Stimulated activated CD4-positive, alpha-beta T cell treated with anti-CD3 and anti-CD28 coated beads, TNF-alpha, amount 100 ng/mL, for 24 hours (primary cell): ENCODE measurements at places on chromosomes 1 and 21.

GRCh38 chr21:36854391-36854790 is 112.1 kb downstream of the HLCS start:
- no peak for DNase-seq

- DNase-seq, result no peak
These were observed 2.1 kb downstream of the IFI6 start for GRCh38 chr1:27669876-27670275.

- DNase-seq, result no peak
These were observed 482.0 kb downstream of the SETD4 start for GRCh38 chr21:35578347-35578782.

- DNase-seq, result no peak
These were observed 10.3 kb downstream of the BLACAT1 start for GRCh38 chr1:205445646-205445935.

GRCh38 chr21:41707231-41707959 is 59.5 kb downstream of the RIPK4 start:
- DNase-seq, result no peak

GRCh38 chr1:2451741-2452140 is 24.3 kb upstream of the PLCH2 start:
- DNase-seq, result no peak

DNA sequence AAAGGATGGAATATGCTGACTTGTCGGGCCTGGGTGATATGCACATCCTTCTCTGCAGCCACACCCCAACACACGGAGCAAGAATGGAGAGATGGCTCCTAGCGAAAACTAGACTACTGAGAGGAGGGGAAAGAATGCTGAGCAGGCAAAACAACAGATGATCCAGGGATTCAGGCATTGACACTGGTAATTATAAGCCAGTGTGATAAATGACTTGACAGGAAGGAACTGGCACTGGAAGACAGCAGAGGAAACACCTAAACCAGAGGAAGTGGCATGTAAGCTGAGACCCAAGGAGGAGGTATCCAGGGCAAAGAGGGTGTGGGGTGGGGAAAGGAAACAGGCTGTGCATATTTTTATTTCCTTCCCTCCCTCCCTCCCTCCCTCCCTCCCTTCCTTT is 31.7 kb upstream of the KHDRBS1 start:
- DNase-seq, result no peak

DNA sequence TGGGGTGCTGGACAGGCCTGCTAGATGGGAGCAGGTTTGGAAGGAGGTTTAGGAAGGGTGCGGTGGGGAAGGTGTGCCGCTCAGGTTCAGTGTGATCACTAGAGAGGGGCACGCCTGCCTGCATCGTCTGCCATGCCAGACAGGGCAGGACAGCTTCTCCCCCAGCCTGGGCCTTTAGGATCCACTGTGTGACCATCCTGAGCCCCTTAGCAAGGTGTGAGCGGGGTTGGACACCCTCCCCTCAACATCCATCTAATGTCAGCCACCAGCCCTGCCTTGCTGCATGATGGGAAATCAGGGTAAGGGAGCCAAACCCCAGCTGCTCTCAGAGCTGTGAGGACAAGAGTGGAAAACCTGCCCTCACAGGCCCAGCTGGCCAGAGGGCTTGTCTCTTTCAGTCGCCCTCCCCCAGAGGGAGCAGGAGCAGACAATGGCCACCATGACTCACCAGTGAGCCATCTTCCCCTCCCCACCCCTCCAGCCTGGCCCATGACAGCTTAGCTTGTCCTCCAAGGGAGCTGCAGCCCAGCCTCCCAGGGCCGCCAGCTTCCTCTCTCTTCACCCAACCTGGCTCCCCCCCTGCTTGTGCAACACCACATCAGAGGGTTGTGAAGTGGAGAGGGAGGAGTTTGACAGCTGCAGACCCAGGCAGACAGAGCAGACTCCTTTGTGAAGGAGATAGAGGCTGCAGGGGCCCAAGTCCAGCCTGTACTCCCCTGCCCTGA is 37.0 kb downstream of the NUAK2 start:
- peak; percentile 80 for DNase-seq

DNA sequence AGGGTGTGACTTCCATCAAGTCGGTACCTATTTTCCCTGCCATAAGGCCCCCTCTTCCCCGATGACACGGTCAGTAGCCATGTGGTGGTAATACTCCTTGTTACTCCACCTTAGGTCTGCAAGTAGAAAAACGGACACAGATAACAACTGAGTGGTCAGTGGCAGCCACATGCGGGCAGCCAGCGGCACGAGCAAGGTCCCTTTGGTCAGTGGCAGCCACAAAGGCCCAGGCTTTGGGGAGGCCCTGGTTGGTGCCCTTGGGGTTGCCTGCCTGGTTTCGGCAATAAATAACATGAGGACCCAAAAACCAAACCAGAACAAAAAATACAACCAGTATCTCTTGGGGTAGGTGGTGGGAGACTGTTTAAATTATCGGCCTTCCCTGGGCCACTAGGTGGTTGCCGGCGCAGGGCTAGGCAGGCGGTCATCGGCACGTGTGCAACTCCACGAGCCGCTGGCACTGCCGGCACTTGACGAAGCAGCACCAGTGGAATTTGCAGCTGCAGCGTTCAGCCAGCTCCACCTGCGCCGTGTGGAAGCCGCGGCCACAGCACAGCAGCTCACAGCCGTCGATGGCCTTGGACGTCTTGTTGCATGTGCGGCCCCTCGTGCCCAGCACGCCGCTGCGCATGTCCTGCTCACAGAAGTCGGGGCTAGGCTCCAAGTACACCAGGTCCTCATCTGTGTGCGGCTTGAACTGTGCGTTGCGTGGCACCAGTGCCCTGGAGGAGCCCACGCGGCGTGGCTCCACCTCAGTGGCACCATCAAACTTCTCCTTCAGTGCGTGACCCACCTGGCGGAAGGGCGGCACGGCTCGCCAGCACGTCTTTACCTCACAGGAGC is 23.1 kb downstream of the WNT4 start:
- no peak for DNase-seq

DNA sequence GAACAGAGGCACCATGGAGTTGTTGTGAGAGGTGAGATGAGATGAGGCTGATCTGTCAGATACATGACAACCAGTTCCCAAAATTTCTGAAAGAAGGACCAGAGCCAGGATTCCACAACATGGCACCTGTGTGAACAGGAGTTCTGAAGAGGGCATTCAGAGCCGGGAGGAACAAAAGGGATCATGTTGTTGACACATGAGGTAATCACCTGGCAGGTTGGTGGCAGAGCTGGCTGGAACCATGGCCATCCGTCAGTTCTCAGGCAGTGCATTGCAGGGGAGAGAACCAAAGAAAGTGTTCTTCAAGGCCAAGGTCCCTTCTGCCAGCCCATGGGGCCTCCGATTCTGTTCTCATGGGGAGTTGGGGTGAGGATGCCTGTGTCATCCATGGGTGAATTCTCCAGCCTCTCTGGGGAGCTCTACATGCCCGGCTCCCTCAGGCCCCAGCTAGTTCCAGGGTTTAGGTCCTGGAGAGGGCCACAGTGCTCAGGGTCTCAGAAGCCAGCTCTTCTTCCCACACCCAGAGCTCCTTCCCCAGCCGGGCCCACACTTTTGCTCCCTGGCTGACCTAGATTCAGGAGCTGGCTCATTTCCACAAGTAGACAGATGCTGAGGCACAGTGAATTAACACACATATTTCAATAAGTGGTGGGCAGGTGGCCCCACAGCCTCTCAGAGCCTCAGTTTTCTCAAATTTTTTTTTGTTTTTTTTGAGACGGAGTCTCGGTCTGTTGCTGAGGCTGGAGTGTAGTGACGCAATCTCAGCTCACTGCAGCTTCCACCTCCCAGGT is 49.1 kb upstream of the CTPS1 start:
- no peak for DNase-seq

DNA sequence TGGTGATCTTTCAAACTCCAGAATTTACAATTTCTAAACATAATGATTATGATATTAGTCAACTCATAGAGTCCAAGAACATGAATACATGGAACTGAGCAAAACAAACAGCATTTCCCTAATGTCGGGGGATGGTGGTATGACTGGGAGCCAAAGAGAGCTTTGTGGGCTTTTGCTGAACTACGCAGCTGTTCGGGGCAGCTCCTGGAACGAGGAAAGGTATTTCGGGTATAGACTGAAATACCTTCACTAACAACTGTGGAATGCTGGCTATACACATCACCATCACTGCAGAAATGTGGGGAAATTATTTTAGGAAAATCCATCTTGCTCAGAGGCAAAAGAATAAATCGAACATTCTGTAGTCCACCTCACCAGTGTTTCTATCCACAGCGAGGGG is 30.2 kb upstream of the VPS26C start:
- no peak for DNase-seq

GRCh38 chr1:98177751-98178150 is 256.9 kb upstream of the DPYD start:
- no peak for DNase-seq

GRCh38 chr1:55007625-55008024 is 8.9 kb downstream of the BSND start:
- DNase-seq, result no peak

DNA sequence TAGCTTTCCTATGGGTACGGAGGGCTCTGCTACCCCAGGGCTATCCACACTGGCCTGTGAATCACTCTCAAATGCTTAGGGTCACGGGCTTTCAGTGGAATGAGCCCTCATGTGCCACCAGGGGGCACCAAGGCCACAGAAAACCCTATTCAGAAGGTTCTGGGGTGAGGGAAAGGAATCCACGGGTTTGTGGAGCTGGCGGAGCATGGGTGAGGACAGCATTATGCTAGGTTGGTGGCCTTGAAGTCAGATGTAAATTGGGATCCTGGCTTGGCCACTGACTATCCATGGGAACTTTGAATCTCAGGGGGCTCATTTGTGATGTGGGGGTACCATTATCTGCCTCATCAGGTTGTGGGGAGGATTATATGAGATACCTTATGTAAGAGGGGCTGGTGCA is 5.1 kb upstream of the LAMTOR5 start:
- DNase-seq, result peak; percentile 31

GRCh38 chr1:27380766-27381733 is 2.1 kb downstream of the CD164L2 start:
- DNase-seq, result no peak

DNA sequence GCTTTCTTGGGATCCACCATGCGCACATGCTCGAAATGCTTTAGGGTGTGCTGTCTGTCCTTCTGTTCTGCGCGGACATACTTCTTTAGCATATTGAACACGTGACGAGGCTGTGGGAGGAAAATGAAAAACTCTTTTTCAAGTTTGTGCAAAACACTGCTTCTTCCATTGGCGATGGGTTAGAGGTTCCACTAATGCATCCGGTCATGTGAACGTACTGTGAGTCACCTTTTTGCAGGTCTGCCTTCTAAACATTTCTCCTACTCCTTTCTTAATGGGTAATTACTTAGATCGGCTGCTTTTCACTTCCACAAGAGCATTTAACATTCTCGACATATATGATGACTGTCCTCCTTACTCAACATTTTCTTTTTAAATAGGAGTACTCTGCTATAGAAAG is 214.9 kb downstream of the APP start:
- no peak for DNase-seq

GRCh38 chr1:214570442-214570841 is 19.0 kb upstream of the PTPN14 start:
- no peak for DNase-seq

DNA sequence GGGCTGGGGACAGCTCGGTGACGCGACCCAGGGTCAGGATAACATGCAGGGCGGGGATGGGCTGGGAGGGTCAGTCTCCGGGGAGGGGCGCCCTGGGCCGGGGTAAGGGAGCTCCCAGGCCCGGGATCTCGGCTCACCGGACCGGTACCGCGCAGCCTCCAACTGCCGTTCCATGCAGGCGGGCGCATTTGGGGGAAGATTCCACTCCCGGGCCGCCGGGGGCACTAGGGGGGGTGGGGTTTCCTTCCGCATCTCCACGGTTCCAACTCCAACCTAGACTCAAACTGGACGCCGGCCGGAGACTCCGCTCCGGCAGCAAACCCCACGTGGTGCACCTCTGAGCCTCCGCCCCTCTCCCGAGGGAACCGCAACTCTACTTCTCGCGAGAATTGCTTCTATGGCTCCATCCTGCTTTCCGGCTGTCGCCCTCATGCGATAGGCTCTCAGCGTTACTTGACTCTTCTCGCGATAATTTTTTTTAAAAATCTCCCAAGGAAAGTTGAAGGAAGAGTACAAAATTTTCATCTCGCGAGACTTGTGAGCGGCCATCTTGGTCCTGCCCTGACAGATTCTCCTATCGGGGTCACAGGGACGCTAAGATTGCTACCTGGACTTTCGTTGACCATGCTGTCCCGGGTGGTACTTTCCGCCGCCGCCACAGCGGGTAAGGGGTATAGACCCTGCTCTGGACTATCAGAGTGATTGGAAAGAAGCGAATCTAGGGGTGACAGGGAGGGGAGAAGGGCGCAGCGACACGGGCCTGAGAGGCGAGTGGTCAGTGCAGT is at the start of the genes ATP5PB and WDR77:
Gene ATP5PB (plus strand): TSS at position 547 of the 785 bp plus-strand sequence. CDS start 78 bp downstream, at position 625.
Gene WDR77 (minus strand): TSS at position 339 of the 785 bp plus-strand sequence. CDS start 87 bp downstream, at position 252.
- peak; percentile 79 for DNase-seq

DNA sequence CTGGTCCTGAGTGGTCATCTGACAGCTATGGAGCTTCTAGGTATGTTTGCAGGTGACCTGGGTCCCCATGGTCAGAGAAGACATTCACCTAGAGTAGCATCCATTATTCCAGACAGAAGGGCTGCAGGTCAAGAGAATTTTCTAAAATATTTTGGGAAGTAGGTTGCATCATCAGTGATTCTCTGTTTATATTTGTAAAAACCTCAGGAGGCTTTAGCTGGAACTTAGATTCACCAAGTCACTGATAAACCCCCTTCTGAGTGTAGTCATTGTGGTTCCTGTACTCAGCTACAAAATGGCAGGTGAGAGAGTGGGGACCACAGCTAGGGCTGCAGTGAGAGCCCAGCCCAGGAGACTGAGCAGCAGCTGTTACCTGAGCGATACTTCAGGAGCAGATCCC is 78.6 kb downstream of the ABCA4 start:
- DNase-seq, result no peak
